Putamen (tissue), 1 donor: ENCODE measurements at places on chromosomes 5 and 9.

DNA sequence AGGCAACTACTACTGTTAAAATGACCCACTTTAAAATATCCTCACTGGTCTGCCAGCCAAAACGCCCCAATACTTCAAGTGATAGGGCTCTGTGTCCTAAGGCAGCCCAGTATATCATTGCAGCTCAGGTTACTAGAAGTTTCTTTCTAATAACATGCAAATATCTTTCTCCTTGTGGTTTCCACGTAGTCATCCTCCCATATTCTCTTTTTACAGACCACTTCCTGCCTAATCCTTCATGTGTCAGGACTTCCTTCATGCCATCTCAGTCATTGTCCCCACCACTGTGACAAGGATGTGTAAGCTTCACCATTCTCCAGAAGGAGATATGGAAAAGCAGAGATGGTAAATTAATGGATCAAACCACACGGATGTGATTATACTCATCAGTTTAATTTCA lies 813.7 kb downstream of the MAT2B start:
- no peak for DNase-seq

GRCh38 chr9:90034071-90034470 lies 429.3 kb downstream of the GADD45G start:
- no peak for DNase-seq

DNA sequence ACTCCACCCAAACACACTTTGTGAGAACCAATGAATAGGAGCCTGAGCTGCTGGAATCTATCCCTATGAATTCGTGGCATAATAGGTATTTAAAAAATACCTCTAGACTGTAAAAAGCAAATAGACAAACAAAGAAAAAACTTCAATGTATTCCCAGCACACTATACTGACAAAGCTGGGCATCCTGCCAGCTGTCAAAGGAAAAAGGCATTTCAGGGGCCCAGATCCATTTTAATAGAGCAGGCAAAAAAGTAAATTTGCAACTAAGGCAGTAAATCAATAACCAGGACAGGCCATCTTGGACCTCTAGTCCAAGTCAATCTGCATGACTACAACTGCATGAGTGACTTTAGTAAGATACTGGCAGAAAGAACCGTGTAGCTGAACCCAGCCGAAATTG lies 25.6 kb upstream of the LARP1 start:
- no peak for DNase-seq

DNA sequence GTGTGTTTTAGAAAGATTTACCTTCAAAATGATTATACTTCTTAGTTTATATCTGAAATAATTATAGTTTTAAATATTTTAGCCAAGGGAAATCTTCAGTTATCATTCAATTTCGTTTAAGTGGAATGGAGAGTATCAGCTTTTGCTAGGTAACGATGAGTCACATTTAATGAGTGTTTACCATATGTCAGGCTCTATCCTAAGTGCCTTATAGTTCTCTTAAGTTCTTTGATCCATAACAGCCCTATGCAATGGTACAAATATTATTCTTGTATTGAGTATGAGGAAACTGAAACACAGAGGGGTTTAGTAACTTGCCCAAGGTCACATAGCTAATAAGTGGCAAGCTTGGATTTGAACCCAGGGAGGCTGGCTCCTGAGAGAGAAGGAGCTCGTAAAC lies 37.5 kb upstream of the SHB start:
- DNase-seq = no peak

DNA sequence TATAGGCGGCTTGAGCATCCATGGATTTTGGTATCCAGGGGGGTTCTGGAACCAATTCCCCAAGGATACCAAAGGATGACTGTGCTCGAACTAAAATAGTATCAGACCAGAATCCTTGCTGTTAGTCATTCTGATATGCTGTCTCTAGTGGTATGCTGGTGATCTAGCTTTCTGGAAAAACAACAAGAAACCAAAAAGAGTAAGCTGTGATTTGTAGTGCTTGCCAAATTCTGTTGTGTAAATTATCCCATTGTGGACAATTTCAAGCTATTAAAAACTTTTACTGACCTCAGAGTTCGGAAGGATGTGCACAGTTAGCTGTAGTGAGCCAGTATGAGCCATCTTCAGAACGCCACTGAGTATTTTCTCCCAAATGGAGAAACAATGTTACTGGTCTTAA lies 99.0 kb upstream of the FBN2 start:
- DNase-seq = no peak

DNA sequence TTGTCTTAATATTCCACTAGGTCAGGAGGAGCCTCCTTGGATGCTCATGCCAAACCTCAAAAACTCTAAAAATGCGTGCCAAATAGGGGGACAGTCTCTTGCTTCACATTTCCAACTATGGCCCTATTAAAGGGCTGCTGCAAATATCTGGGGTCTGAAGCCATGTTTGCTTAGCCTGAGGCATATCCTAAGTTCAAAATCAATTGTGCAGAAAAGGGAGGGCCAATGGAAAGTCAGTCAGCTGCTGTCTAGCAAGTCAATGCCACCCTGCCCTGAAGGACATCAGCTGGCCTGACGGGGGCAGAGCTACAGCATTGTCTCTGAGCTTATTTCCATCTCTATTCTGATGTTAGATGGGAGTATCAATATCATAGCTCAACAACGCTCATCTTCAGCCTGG lies 93.6 kb downstream of the SH3TC2 start:
- DNase-seq = no peak

DNA sequence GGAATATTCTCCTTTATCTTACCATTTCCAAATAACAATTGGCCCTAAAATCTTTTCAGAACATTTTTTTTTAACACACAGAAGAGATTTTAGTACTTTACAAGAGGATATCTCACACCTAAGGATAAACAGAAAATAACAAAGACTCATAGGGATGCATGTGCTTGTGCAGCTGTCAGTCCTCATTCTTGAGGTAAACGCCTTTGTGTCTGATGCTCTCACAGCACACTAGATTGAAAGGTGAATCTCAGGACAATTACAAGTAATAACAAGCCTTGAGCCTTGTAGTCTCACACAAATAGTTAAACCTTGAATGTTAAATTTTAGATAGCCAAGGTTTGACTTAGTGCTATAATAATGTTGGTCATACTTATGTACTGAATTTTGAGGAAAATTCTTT lies 439.2 kb downstream of the PTPRD start:
- no peak for DNase-seq
